ENCODE measurements at places on chromosomes 7 and 10.

GRCh38 chr7:36928311-36928710 lies 204.0 kb upstream of the AOAH start:
- no peaks in the 10 kb centered on the region for H3K27me3 ChIP-seq
- DNase-seq = no peak
- no peaks in the 10 kb centered on the region for H3K4me1 ChIP-seq
- no peak overlapping the region for H3K27ac ChIP-seq
- H3K4me3 ChIP-seq = no peak overlapping the region

GRCh38 chr7:6148724-6149360 lies 117.7 kb downstream of the ANKRD61 start:
- H3K27me3 ChIP-seq = no peaks in the 10 kb centered on the region
- peaks cover 3% of the 10 kb centered on the region for H3K36me3 ChIP-seq
- H3K4me3 ChIP-seq = no peak overlapping the region
- H3K27ac ChIP-seq = peak overlapping the region; percentile 86
- no peak for DNase-seq

DNA sequence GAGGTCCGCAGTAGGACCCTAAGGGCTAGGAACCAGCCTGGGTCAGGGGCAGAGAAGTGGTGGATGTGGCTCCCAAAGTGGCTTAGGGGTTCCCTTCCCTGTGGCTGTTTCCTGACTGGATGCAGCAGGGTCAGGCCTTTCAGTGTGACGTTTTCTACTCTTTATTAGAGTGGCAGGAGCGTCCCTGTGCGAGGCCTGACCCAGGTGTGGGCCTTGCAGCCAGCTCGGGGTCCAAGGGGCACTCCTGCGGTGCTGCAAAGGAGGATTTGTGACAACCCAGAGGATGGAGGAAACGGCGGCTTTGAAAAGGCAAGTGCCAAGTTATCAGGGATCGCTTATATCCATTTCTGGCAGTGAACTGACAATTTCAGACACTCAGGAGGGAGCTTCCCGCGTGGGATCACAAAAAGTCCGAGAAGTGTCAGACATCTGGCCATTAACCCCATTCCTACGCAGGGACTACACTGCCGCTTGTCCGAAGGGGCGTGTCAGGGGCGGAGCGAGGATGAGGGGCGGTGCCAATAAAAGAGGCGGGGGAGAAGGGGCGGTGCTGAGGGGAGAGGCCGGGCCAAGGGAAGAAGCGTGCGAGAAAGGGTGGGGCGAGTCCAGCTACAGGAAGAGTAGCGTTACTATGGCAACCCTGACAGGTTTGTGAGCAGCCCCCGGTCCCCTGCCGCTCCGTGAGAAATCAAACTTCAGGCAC lies 98.8 kb upstream of the ZNF722 start:
- H3K27me3 ChIP-seq = no peaks in the 10 kb centered on the region
- no peaks in the 10 kb centered on the region for H3K4me1 ChIP-seq
- H3K27ac ChIP-seq = peak overlapping the region; percentile 33
- no peaks in the 10 kb centered on the region for H3K36me3 ChIP-seq

DNA sequence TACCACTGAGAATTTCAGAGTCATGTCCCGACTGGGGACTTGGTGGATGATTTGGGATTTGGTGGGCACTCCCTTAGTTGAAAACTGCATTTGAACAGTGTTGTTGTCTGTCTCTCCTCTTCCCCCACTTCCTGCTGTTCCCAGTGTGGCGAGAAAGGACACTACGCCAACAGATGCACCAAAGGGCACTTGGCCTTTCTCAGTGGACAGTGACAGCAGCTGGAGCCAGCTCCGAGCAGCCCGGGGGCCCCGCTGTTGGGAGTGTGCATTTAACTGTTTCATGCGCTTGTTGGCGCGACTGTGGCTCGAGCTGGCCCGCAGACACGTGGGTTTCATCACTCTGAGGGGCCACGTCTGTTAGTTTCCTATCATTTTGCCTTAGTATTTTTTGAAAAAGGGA lies 9.7 kb downstream of the ATP5MF start:
- H3K27ac ChIP-seq = no peak overlapping the region
- no peaks in the 10 kb centered on the region for H3K27me3 ChIP-seq
- H3K4me3 ChIP-seq = no peak overlapping the region
- no peaks in the 10 kb centered on the region for H3K4me1 ChIP-seq
- no peak for DNase-seq

- no peak overlapping the region for H3K4me3 ChIP-seq
- no peaks in the 10 kb centered on the region for H3K27me3 ChIP-seq
Measured at GRCh38 chr7:37265006-37265405, 183.7 kb downstream of the ELMO1 start.

DNA sequence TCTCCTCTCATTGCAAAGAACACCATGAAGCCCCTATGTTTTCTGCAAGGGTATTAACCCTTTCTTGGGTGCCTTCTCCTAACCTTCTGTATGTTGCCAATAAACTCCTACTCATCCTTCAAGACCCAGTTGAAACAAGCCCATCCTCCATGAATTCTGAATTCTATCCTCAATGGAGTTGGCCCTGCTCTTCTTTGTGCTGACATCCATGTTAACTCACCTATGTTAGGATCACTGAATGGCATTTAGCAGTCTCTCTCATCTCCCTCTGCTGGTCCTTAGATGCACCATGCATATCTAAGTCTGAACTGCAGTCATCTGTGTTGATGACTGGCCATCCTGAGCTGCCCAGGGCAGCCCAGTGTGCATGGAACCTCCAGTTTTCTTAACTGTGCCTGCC lies 129.8 kb downstream of the BUB3 start:
- DNase-seq = no peak
- no peaks in the 10 kb centered on the region for H3K4me1 ChIP-seq
- no peaks in the 10 kb centered on the region for H3K27me3 ChIP-seq
- H3K27ac ChIP-seq = no peak overlapping the region
- H3K36me3 ChIP-seq = no peaks in the 10 kb centered on the region
